Stomach (tissue), 19 donors: ENCODE measurements at places on chromosomes 12 and 14. TPM values are rescaled to one million over a fixed set of nuclear protein-coding genes. Genes with fewer than 3 reads are reported as not detected.
A peak's percentile ranks its signal among the peaks of the same experiment; 100 is the strongest.

- no peaks in the 10 kb centered on the region for H3K27me3 ChIP-seq
- no peak overlapping the region for H3K4me3 ChIP-seq
- no peaks in the 10 kb centered on the region for H3K36me3 ChIP-seq
Measured at GRCh38 chr12:21881965-21882364, 59.3 kb downstream of the ABCC9 start.

DNA sequence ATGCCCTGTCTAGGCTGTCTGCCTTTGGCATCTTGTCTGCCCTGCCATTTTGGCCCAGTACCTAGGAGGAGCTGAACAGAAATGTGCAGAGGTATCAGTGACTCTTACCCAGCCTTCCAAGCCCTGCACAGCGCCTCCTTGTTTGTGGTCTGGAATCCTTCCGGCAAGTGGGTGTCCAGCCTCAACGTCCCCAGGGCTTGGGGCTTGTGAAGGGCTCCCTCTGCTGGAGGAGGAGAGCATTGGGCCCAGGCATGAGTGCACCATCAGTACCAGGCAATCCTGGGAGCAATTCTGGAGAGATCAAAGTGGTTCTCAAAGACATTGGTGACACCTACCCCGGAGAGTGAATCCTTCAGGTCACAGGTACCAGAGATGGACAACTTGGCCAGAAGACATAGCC is 2.4 kb upstream of the TCL1B start:
- no peak for DNase-seq
- H3K36me3 ChIP-seq = no peaks in the 10 kb centered on the region
- no peak overlapping the region for H3K27ac ChIP-seq
- no peak overlapping the region for H3K4me3 ChIP-seq
- no peaks in the 10 kb centered on the region for H3K4me1 ChIP-seq

DNA sequence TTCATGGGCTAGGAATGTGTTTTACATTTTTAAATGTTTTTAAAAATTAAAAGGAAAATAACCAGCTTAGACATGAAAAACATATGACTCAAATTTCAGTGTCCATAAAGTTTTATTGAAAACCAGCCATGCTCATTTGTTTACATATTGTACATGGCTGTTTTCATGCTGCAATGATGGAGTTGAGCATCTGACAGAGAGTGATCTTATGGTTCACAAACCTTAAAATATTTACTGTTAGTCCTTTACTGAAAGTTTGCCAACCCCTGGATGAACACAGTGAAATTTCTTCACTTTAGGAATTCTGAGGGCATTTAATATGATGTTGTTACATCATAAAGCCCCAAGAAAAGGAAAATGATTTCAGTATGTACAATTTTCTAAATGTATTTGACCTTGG is 16.1 kb downstream of the RASSF9 start:
- DNase-seq = no peak
- peaks cover 16% of the 10 kb centered on the region for H3K4me1 ChIP-seq
- no peak overlapping the region for H3K27ac ChIP-seq
- no peaks in the 10 kb centered on the region for H3K27me3 ChIP-seq
- no peaks in the 10 kb centered on the region for H3K36me3 ChIP-seq
- no peak overlapping the region for H3K4me3 ChIP-seq

GRCh38 chr14:59098377-59098776 is 90.1 kb upstream of the DAAM1 start:
- DNase-seq = no peak
- H3K36me3 ChIP-seq = no peaks in the 10 kb centered on the region
- no peaks in the 10 kb centered on the region for H3K27me3 ChIP-seq
- no peaks in the 10 kb centered on the region for H3K4me1 ChIP-seq
- H3K27ac ChIP-seq = no peak overlapping the region

Gene PAH
- not detected for total RNA-seq

Gene KCNJ8
- not detected for total RNA-seq

- H3K36me3 ChIP-seq = peaks cover 1% of the 10 kb centered on the region
- H3K4me3 ChIP-seq = no peak overlapping the region
Measured at GRCh38 chr14:91363776-91364523, 53.7 kb downstream of the CCDC88C start.

Gene SETD3
- total RNA-seq = 51.4 TPM

- H3K27me3 ChIP-seq = no peaks in the 10 kb centered on the region
- peak overlapping the region; percentile 76 for H3K27ac ChIP-seq
- no peak for DNase-seq
- no peak overlapping the region for H3K4me3 ChIP-seq
- peaks cover 16% of the 10 kb centered on the region for H3K4me1 ChIP-seq
- no peaks in the 10 kb centered on the region for H3K36me3 ChIP-seq
Measured at GRCh38 chr14:68734231-68734732, 58.6 kb downstream of the ZFP36L1 start.

Gene HAL
- total RNA-seq = 0.89 TPM

Gene ART4
- total RNA-seq = 0.72 TPM

Gene SPX
- not detected for total RNA-seq

- no peaks in the 10 kb centered on the region for H3K36me3 ChIP-seq
- no peaks in the 10 kb centered on the region for H3K27me3 ChIP-seq
- H3K27ac ChIP-seq = no peak overlapping the region
Measured at GRCh38 chr14:100871234-100872186, 32.0 kb downstream of the RTL1 start.

DNA sequence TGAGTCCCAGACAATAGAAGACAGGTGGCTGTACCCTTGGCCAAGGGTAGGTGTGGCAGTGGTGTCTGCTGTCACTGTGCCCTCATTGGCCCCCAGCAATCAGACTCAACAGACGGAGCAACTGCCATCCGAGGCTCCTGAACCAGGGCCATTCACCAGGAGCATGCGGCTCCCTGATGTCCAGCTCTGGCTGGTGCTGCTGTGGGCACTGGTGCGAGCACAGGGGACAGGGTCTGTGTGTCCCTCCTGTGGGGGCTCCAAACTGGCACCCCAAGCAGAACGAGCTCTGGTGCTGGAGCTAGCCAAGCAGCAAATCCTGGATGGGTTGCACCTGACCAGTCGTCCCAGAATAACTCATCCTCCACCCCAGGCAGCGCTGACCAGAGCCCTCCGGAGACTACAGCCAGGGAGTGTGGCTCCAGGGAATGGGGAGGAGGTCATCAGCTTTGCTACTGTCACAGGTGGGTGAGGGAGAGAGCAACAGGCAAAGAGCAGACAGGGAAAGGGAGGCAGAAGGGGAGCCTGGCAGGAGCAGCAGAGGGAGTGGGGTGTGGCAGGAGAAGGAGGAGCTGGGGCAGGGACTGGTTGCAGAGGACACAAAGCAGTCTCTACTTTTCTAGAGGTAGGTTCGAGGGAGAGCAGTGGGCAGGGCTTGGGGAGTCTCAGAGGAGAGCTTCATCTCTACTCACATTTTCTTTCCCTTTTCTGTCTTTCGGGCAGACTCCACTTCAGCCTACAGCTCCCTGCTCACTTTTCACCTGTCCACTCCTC is 452 bp downstream of the INHBE start:
- no peak for DNase-seq
- H3K36me3 ChIP-seq = no peaks in the 10 kb centered on the region
- no peak overlapping the region for H3K27ac ChIP-seq
- H3K4me1 ChIP-seq = peaks cover 8% of the 10 kb centered on the region

GRCh38 chr14:63852271-63852816 is 460 bp upstream of the SYNE2 start:
- peak overlapping the region; percentile 94 for H3K27ac ChIP-seq
- H3K36me3 ChIP-seq = no peaks in the 10 kb centered on the region
- no peak for DNase-seq
- H3K4me3 ChIP-seq = peak overlapping the region; percentile 95
- H3K4me1 ChIP-seq = peaks cover 22% of the 10 kb centered on the region
